C1 segment of cervical spinal cord (tissue), 14 donors: ENCODE measurements at places on chromosomes 12 and 14.

DNA sequence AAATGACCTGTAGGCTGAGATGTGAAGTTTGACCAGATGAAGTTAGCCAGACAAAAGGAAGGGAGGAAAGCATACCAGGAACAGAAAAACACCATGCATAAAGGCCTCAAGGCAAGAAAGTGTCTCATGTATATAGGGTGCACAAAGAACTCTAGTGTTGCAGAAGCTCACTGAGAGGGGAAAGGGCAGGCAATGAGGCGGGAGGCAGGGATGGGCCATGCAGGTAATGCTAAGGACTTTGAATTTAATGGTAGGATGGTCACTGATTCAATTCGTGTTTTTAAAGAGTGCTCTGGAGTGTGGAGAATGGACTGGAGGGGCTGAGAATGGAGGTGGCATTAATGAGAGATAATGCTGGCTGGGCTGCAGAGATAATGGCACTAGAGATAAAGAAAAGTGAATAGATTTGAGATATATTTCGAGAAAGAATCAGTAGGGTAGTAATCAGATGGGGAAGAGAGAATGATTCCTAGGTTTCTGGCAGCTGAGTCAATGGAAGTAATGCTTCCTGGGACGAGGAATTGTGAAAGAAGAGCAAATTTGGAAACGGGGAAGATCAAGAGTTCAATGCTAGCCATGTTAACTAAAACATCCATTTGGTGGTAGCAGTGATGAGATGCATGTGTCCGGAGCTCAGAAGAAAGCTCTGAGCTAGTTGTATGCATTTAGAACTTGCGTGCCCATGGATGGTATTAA lies 43.1 kb downstream of the LIMA1 start:
- no peak for DNase-seq

DNA sequence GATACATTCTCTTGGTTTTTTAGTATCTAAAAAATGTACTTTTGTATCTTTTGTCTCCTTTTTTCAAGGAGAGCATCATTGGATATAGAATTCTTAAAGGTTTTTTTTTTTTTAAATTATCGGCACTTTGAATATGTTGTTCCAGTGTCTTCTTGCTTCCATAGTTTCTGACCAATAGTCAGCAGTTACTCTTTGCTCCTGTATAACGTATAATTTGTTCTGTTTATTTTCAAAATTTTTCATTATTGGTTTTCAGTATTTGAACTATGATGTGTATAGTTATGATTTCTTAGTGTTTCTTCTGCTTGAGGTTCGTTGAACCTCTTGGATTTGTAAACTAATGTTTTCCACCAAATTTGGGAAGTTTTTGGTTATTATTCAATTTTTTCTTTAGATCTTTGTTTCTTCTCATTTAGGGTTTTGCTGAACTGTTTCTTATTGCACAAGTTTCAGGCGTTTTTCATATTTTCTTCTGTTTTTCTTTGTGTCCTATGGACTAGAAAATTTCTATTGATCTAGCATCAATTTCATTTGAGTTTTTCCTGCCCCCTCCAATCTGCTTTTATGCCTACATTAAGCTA lies 93.9 kb downstream of the PLBD1 start:
- no peak for DNase-seq

GRCh38 chr12:79048962-79049361 lies 184.4 kb downstream of the SYT1 start:
- no peak for DNase-seq

DNA sequence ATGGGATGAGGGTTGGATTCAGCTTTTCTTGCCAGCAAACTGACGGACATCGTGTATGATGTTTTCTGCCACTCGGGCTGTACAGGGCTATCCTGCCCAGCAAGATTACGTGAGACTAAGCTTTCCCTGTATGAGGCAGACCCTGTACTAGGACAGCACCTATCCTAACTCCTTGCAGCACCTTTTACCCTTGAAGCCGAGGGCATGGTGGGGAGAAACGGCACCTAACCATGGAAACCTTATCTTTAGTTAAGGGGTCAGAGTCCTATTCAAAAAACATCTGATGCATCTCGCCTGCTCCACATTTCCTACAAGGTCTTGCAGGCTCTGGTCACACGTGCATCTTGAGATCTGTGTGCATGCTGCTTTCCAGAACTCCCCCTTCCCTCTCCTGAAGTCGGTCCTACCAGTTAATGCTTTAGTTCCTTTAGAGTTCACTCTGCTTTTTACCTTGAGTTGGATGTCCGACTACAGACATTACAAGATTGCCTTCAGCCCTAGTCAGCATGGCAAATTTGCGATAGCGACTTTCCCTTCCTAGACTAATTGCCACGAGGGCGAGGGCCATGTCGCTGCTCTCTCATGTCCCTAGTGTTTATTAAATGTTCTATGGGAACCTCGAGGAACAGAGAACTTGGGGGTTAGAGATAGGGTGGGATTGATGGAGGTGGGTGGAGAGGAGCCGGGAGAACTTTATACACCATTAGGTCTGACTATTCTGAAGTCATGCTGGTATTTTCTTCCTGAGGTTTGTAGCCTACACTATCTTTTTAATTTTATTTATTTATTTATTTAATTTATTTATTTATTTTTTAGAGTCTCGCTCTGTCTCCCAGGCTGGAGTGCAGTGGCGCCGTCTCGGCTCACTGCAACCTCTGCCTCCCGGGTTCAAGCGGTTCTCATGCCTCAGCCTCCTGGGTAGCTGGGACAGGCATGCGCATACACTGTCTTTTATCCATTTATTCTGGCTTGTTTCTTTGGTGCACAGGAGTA lies 6.6 kb downstream of the RAN start:
- DNase-seq, result no peak

DNA sequence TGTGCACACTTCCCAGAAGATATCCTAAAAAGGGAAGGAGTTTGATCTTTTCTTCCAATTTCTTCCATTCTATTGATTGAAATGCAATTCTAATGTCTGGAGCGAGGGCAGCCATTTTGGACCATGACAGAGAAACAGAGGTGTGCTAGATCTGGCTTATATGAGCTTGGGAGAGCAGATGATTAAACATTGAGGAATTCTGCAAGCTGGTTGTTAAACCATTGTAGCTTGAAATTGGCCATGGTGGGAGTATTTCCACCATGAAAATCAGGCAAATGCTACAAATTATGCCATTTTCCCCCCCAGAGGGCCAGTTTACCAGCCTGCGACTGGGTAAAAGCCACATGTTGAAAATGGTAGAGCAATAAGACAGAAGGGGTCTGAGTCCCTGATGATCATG lies 155.0 kb downstream of the PAWR start:
- DNase-seq, result no peak

DNA sequence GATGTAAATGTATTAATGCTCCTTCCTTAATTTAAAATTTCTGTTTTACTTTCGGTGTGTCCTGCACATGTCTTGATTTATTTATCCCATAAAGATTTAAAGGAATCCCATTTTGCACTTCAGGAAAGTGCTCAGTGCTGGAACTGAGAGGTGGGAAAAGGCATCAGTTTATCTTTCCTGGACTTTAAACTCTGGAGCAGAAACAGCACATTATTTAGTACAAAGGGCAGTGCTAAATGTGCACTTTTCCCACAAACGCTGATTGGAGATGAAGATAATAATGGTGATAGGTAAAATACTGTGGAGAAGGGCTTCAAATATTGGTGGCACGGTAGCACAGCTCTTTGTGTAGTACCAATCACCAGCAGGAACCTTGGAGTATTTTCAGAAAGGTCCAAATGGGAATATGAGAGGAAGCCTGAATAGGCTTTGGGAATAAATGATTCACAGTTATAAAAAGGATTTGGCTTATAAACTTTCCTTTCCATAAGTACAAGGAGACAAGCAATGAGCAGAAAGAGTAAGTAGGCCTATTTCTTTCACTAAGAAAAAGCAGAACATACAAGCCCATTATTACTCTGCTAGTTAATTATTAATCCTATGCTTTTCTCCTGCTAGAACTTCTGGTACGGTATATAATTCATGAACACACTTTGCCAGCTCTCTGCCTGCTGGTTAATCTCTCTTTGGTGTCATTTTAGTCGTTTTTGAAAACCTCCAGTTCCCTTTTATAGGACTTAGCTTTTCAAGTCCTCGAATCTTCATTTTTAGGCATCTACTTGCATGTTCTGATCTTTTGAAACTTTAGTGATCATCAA lies 58.3 kb downstream of the SLC15A5 start:
- DNase-seq, result no peak

DNA sequence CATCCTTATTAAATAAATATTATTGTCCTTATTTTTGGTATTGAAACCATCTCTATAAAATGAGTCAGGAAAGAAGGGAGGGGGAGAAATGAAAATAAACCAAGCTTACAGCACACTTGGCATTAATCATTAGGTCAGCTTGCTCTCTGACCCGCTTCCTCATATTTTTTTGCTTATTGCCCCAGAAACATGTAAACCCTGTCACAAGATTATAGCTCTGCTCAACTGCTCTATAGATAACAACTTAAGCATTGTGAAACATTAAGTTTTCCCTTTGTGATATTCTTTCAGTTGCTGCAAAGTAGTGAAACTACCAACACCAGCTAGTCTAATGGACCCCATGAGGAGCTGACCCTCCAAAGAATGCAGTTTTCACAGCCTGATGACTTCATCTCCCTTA lies 819.5 kb downstream of the SLC16A7 start:
- DNase-seq, result no peak

DNA sequence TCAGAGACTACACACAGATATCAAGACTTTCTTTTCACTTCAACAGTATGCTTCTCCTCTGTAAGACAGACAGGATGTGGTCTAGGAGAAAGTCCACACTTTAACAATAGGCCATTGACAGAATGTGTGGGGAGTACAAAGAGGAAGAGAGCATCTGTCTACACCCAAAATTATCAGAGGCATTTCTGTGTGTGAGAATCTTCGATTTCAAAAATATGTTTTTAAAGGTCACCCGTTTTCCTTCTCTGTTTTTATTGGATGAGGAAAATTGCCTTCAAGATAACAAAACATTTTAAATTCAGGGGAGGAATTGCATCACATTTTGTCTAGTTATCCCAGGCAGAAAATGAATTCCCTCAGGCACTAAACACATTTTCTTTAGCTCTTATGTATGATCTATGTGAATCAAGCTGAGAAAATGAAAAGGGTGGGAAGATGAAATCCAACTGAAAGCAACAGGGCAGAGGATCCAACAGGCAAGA lies 16.4 kb downstream of the NAV3 start:
- DNase-seq, result no peak

- no peak for DNase-seq
These were observed 39.2 kb downstream of the NFKBIA start for GRCh38 chr14:35365130-35366055.

DNA sequence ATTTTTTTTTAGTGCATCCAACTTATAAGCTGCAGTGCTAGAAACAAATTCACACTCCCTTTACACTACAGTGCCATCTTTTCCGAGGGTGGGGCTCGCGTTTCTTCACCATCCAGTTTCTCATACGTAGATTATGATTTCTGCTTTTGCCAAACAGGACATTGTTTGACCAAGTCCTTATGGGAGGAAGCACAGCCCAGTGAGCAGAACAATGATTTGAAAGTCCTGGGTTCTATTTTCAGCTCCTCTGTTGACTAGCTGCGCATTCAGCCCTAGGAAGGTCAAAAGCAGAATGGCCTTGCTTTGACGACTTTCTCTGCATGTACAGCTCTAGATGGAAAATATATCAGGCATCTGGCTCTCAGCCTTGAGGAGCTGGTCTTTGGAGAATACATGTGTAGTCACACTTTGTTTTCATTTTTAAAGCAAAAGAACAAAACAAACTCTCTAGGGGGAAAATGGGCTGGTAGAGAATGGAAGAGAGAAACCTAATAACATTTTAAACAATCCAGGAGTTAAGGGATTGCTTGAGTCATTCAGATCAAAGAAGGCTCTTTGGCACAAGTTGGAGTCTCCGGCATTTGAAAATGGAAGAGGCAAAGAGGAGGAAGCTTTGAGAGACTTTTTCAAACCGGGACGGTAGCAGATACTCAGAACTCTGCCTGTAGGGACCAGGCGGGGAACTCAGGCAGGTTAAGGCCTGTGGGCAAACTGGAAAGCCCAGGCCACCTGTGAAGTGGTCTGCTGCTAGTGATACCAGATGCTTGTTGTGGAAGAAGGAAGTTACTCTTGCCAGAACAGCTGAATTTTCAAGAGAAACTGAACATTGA lies 257.3 kb upstream of the PLEKHG7 start:
- DNase-seq, result no peak

- no peak for DNase-seq
These were observed 18.9 kb upstream of the COCH start for GRCh38 chr14:30855345-30856037.

GRCh38 chr12:92615703-92616102 lies 87.1 kb upstream of the PLEKHG7 start:
- DNase-seq, result no peak

GRCh38 chr12:90858252-90858651 lies 96.7 kb downstream of the CCER1 start:
- no peak for DNase-seq

- DNase-seq, result no peak
These were observed 20.0 kb upstream of the KDM2B start for GRCh38 chr12:121600702-121601336.

- DNase-seq, result no peak
These were observed 5.5 kb downstream of the TAS2R19 start for GRCh38 chr12:11016937-11017336.

- no peak for DNase-seq
These were observed 769.4 kb upstream of the USP15 start for GRCh38 chr12:61490526-61491498.

DNA sequence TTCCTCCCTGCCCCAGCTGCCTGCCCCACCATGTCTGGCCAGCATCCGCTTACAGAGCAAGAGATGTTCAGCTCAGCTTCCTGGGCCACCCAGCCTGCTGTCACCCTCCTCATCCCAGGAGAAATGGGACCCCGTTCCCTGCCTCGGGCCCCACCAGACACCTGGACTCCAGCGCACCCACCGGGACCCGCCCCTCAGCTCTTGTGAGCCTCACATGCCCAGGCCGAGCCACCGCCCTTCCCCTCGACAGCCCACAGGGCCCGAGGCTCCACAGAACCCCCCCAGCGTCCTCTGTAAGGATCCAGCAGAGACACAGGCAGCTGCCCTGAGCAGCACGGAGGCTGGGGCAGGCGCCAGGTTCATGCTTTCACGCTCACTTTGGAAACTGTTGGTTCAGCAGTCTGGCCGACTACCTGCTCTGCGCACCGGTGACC lies 18.4 kb upstream of the C14orf180 start:
- DNase-seq, result no peak

- peak; percentile 9 for DNase-seq
These were observed 45.9 kb upstream of the IFNG-AS1 start for GRCh38 chr12:67943141-67943892.

DNA sequence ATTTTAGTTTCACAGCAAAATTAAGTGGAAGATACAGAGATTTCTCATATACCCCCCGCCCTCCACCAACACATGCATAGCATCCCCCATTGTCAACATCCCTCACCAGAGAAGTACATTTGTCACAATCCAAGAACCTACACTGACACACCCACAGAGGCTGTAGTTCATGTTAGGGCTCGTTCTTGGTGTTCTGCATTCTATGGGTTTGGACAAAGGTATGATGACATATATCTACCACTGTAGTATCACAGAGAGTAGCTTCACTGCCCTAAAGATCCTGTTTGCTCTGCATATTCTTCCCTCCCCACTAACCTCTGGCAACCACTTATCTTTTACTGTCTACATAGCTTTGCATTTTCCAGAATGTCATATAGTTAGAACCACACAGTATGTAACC lies 444.6 kb upstream of the DCN start:
- DNase-seq, result no peak

GRCh38 chr14:66507181-66507721 lies 696 bp upstream of the GPHN start:
- no peak for DNase-seq
